NCI-H2227 treated with DMSO at 0.1 percent for 48 hours (cell line): ENCODE measurements at places on chromosomes 11 and 22.

DNA sequence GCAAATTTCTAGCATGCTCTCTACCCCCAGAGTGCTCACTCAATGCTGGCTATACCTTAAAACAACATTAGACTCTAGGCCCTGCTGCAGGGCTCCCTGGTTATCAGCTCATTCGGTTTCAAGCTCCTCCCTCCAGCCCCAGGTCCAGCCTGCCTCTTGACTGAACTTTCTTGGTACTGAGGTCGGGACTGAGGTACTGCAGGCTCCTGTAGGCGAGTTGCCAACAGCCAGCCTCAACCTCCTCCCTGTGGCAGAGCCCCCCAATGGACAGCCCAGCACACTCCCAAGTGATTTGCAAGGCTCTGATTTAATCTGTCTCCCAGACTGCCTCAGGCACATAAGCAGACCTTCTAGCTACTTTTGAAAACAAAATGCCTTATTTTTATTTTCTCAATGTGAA lies 73.6 kb upstream of the EIF3M start:
- no peak for DNase-seq

DNA sequence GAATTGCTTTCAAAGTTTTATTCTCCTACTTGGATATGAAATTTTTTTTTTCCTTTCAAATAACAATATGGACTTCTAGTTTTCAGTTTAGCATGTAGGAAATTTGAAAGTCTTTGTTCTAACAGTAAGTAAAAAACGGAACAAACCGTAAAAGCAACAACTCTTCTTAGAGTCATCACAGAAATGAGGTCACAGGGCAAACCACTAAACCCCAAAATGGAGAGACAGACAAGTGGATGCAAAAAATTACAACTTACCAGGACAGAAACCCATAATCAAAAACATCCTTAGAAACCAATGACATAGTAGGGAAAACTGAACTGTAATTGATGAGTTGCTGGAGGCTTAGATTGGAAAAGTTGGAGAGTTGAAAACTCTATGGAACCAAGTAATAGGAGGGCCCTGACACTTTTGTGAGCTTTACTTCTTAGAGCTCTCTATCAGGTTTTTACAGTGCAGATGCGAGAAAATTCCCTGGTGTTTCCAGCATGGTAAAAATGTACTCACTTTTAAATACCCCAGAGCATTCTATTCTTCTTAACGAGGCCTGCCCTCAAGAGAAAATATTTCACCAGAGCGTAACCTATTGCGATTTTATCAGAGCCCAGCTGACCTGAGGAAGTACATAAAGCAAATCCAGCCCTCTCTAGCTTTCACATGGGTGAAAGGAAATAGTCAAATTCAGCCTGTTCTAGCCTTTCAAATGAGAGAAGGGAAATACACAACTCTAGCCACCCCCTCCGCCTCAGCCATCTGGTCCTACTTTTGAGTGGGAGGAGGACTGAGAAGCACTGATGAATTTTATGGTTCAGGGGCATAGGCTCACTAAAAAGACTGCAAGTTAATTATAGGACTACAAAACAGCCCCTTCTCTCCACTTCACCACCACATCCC lies 39.1 kb downstream of the CASP12 start:
- peak; percentile 33 for DNase-seq

DNA sequence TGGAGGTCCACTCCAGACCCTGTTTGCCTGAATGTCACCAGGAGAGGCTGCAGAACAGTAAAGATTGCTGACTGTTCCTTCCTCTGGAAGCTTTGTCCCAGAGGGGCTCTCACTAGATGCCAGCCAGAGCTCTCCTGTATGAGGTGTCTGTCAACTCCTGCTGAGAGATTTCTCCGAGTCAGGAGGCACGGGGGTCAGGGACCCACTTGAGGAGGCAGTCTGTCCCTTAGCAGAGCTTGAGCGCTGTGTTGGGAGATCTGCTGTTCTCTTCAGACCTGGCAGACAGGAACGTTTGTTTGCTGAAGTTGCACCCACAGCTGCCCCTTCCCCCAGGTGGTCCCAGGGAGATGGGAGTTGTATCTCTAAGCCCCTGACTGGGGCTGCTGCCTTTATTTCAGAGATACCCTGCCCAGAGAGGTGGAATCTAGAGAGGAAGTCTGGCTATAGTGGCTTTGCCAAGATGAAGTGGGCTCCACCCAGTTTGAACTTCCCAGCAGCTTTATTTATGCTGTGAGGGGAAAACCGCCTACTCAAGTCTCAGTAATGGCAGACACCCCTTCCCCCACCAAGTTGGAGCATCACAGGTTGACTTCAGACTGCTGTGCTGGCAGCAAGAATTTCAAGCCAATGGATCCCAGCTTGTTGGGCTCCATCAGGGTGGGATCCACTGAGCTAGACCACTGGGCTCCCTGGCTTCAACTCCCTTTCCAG lies 99.4 kb downstream of the PDE3B start:
- no peak for DNase-seq

GRCh38 chr22:50694099-50694605 lies 21.5 kb downstream of the SHANK3 start:
- no peak for DNase-seq

GRCh38 chr11:92828556-92828955 lies 140.9 kb upstream of the MTNR1B start:
- DNase-seq = no peak

GRCh38 chr11:17431139-17431538 lies 42.7 kb upstream of the KCNJ11 start:
- DNase-seq = no peak

DNA sequence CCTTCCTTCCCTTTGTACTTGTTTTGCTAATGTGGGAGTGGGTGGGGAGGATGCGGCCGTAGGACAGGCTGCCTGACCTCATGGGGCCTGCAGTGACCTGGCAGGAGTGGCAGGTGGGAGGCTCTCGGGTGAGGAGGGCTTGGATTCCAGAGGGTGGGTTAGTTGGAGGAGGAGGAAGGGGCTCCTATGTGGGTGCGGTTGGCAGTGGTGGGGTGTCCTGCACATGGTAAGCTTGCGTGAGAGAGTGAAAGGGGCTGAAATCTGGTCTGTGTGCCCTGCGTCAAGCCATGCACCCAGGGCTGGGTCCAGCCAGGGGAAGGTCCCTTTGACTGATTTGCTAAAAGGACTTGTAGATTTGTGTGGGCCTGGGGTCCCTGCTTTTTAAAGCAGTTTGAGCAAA lies 90.7 kb upstream of the OR4B1 start:
- DNase-seq = no peak

DNA sequence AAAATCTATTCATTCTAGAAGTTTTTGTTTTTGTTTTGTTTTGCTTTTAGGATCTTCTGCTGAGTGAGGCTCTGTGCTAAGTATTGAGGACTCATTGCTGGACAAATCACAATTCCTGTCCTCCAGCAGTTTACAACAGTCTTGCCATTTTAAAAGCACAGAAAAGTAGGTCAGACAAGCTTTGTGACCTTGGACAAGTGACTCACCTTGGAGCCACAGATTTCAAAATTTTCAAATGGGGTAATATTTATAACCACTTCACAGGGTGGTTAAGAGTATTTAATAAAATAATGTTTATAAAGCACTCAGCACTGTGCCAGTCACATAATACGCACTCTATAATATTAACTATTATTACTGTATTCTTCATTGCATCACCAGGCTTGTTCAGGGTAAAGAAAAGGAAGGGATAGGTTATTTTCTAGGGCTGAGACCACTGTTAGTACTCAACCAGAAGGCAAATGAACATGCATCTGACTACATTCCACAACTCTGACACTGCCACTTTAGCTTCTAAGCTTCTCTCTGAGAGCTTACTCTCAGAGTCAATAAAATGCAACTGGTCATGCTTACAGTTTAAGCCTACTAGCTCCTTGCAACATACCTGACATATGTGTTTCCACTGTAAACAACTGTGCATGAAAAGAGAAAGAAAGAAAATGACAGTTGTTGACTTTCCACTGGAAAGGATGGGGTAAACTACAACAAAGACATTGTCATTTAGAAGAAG lies 63.2 kb upstream of the FIBIN start:
- no peak for DNase-seq

DNA sequence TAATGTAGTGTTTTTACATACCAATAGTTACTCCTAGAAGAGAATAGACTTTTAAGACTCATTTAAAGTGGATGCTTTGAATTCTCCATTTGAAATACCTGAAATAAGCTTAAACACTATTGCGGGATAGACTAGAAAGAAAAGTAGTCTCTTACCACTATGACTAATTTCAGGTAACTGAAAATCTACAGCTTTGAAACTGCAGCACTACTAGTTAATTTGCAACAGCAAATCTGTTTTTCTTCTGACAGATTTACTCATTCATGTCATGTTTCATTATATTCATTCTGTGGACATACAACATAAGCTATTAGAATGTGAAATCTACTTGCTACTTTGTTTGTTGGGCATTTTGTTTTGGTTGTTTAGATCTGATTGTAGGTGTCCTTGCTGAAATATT lies 153.6 kb downstream of the MAML2 start:
- DNase-seq = no peak

GRCh38 chr11:9535189-9535781 lies 38.2 kb upstream of the WEE1 start:
- no peak for DNase-seq

- DNase-seq = no peak
Observed at GRCh38 chr22:19232623-19233022, 54.1 kb upstream of the SLC25A1 start.

DNA sequence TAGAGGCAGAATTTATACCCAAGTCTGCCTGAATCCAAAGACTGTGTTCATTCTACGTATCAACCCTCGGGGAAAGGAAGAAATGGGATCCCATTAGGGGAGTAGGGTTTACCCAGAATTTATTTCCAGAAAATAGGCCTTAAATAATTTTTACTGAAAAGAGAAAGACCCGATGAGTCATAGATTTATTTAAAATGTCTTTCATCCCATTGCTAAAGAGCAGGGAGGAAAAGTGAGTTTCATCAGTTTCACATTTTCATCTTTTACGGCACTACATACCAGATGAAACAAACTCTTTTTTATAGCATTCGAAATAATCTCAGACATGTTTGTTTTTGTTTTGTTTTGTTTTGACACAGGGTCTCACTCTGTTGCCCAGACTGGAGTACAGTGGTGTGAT lies 31.3 kb downstream of the SLC1A2 start:
- DNase-seq = no peak

GRCh38 chr11:76277298-76278175 lies 71.2 kb upstream of the WNT11 start:
- no peak for DNase-seq

- peak; percentile 11 for DNase-seq
Observed at GRCh38 chr22:44532552-44532951, 34.5 kb upstream of the RTL6 start.

DNA sequence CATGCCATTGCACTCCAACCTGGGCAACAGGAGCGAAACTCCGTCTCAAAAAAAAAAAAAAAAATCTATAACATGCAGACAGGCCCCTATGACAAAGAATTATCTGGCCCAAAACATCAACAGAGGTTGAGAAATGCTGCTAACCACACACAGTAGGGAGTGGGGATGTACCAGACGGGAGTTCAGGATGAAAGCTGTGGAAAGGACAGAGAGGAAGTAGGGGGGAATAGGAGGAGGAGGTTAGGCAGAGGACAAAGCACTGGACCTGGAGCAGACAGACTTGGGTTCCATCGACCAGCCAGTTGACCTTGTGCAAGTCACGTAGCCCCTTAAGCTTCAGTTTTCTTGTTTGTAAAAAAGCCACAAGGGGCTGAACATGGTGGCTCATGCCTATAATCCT lies 12.5 kb downstream of the LRP4 start:
- no peak for DNase-seq

- DNase-seq = no peak
Observed at GRCh38 chr11:128555606-128556005, 31.8 kb downstream of the ETS1 start.

- peak; percentile 16 for DNase-seq
Observed at GRCh38 chr22:40855071-40855978, 1.1 kb downstream of the ST13 start.

DNA sequence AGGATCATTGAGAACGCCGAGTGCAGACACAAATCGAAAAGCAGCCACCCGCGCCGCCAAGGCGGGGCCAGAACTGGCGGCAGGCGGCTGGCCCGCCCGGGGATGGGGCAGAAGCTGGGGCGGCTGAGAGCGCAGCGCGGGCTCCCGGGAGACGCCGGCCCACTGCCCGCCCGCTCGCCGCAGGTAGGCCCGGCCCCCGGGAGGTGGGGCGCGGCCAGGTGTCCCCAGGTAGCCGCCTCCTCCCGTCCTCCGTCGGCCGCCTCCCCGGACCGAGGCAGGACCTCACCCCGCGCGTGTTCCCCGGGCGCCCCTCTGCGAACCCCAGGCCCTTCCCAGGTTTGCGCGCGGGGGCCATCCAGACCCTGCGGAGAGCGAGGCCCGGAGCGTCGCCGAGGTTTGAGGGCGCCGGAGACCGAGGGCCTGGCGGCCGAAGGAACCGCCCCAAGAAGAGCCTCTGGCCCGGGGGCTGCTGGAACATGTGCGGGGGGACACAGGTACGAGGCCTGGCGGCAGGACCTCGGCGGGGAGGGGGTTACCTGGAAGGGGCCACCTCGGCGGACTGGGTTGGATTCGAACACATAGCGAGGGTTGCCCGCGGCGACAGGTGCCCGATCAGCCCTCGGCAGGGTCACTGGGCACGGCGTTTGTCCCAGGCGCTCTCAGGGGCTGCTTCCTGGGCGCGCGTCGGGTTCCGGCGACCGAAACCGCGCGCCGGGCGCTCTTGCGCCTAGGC lies at the start of gene PRRG4:
Gene PRRG4, plus strand, starts transcription at position 248 of the 733 bp plus-strand sequence. CDS start 603 bp downstream, outside the sequence.
- no peak for DNase-seq

GRCh38 chr11:67177399-67178281 lies 58.6 kb downstream of the KDM2A start:
- DNase-seq = no peak

- DNase-seq = no peak
Observed at GRCh38 chr11:16846305-16846704, 107.9 kb downstream of the C11orf58 start.

DNA sequence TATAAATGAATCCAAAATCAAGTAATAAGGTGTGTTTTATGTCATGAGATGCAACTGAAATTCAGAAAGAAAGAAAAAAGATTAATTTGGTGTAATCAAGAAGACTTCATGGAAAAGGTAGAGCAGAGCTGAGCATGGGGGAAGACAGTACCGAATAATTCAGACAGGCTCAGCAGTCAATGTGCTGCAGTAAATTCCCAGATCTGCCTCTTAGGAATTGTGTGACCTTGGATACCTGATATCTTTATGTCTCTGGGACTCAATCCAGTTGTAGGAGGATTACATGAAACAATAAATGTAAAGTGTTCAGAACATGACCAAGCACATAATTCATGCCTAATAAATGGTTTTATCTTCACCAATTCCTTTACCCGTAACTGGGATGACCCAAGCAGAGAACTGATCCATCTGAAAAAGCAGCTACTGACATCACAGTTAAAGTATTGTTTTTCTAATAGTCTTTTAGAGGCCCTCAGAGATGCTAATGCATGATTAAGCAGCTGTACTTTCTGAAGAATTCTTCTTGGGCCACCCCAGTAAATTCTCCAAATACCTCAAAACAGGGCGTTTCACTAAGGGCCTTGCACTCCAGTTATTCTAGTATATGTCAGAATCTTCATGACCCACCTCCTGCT lies 7.8 kb downstream of the MS4A12 start:
- no peak for DNase-seq

DNA sequence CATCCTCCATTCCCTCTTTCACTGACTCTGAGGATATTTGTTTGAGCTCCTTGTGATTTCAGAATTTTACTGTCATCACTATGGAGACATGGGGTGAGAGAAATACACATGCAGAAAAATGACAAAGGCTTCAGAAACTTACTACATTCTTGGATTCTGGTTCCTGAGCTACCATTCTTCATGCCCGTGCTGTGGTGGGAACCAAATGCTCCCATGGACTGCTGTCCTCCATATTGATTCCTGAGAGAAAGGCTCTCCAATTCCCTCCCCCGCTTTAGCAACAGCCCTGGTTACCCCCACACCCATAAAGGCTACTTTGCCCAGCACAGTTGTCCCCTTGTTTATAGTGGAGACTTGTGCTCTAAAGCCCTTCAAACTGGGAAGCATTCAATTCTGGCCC lies 195.4 kb downstream of the RRAS2 start:
- DNase-seq = no peak

GRCh38 chr11:72002841-72003775 lies 4.4 kb downstream of the IL18BP start:
- DNase-seq = no peak
